ENCODE measurements at places on chromosomes 3 and 15.

- DNase-seq = no peak
These were observed 185.3 kb downstream of the FNDC3B start for GRCh38 chr3:172224560-172225214.

- DNase-seq = no peak
These were observed 36.9 kb downstream of the RFTN1 start for GRCh38 chr3:16476636-16477035.

GRCh38 chr3:81886081-81886480 lies 124.6 kb upstream of the GBE1 start:
- DNase-seq = no peak

- no peak for DNase-seq
These were observed 91.6 kb upstream of the LIPC start for GRCh38 chr15:58340176-58340575.

DNA sequence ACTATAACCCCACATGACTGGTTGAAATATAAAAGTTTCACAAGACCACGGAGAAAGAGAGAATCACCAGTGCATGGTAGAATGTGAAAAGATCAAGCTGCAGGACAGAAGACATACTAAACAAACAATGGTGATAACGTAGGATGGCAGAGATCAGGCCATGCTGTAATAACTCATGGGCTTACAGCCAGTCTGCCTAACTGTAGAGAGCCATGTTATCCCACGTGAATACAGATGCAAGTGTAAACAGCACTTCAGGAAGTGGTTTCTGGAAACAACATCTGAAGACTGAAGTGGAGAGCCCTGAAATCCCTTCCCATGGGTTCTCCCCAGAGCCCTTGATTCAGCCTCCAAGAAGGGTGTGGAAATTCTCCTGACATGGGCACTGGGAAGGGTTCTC lies 103.2 kb upstream of the SLCO2A1 start:
- no peak for DNase-seq

DNA sequence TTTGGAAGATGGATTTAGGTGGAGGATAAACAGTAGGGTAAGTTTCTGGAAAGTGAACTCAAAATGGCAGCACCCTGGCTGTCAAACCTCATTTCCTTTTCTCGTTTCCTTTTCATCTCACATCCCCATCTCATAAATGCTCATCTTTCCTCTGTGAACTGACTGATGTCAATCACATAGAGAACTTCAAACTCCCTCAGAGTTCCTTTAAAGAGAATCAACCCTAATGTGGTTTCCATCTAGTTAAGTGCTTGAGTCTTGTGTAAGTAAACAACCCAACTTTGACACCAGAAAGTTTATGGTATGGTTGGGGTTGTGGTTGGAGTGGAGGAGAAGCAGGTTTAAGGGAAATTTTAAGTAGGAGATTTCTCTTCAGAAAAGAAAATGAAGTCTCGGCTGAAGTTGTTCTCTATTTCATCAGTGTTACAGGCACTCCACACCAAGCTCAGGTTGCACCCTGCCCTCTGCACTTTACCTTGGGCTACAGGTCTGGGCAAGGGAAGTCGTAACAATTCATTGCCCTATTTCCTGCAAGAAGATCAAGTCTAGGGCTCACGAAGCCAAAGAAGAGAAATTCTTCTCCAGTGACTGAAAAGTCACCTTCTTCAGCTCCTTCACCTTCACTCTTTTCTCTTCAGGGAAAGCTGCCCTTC lies 34.4 kb upstream of the TNIK start:
- DNase-seq = no peak
